ENCODE measurements at places on chromosomes 13 and 19. TPM values are rescaled to one million over a fixed set of nuclear protein-coding genes. Genes with fewer than 3 reads are reported as not detected.

Gene DNAJC15
- 5.2 TPM for polyA plus RNA-seq

Gene POSTN
- 4.0 TPM for polyA plus RNA-seq

Gene FLT1
- 7.5 TPM for polyA plus RNA-seq

Gene ADGRE2
- not detected for polyA plus RNA-seq

Gene PEAK3
- 0.06 TPM for polyA plus RNA-seq

Gene ZNF296
- 3.5 TPM for polyA plus RNA-seq

Measured in cardiac muscle cell (in vitro differentiated cells and primary cell).